MM.1S (cell line): ENCODE measurements at places on chromosomes 2 and 18.

DNA sequence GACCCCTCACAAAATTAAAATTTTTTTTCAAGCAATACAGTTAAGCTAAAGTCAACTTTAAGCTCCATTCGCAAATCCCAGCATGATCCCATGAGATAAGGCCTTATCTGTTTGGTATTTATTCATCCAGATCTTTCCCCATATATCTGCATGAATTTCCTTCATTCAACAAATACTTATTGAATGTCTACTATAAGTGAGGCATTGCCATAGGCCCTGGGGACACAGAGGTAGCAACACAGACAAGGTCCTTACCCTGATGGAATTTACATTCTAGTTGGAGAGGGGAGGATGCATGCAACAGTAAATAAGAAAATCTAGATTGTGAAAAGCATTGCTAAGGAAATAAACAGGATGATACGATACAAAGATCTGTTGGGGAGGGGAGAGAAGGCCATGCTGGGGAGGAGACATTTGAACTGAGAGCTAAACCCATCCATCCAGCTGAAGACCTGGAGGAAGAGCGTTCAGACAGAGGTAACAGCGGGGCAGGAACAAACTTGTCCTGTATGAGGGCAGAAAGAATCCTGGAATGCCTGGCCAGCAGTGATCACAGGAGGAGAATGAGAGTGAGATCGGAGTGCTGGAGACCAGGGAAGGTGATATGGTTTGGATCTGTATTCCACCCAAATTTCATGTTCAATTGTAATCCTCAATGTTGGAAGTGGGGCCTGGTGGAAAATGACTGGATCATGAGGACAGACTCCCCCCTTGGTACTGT is 71.6 kb downstream of the SDC1 start:
- DNase-seq = no peak

- no peak for DNase-seq
Observed at GRCh38 chr18:69840445-69840844, 107.2 kb downstream of the CD226 start.

DNA sequence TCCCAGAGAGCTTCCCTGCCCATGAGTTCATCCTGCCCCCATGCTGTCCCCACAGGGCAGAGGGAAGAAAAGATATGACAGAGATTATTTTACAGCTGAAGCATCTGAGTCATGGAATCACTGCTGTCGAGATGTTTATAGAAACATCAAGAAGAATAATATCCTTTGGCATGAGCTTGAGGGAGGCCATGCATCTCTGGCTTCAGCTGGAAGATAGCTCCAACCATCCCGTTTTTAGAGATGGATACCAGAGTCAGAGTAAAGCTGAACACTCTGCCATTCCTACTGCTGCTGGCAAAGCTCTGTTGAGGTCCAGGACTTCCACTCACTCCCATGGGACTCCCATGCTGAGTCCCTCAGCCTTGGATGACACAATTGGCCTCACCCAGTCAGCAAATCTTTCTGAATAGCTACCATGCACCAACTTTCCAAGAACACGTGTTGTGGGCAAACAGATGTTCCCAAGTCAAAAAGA is 167.8 kb downstream of the TTC32 start:
- DNase-seq = no peak

DNA sequence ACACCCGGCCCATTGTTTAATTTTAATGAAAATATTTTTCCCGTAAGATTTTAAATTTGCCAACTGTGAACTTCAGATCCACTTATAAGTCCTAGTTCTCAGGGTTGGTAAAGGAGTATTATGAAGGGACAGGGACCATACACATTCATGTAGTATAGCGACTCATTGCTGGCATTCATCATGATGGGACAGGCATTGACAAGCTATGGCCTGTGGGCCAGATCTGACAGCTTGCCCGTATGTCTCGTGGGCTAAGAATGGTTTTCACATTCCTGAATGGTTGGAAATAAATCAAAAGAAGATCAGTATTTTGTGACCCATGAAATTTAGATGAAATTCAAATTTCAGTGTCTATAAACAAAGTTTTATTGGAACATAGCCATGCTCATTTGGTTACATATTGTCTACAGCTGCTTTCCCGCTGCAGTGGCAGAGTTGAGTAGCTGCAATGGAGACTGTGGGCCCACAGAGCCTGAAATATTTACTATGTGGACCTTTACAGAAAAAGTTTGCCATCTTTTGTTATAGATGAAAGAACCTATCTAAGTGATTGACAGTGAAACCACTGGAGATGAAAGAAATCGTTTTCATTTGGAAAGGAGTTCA is 4.1 kb downstream of the RAPGEF4 start:
- DNase-seq = no peak

DNA sequence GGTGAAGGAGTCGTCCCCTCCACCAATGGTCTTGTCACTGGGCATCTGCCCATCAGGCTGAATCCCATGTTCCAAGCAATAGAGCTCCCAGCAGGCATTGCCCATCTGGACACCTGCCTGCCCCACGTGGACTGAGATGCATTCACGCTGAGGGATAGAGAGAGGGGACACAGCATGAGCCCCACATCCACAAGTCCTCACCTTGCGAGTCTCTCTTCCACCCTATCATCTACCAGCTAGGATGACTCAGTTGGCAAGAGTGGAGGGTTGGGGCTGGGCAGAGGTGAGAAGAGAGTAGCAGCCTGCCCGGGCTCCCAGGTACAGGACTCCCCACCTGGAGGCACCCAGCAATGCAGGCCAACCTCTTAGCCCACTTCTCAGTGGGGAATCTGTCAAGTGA is 959 bp upstream of the TUBA4B start:
- DNase-seq = no peak

DNA sequence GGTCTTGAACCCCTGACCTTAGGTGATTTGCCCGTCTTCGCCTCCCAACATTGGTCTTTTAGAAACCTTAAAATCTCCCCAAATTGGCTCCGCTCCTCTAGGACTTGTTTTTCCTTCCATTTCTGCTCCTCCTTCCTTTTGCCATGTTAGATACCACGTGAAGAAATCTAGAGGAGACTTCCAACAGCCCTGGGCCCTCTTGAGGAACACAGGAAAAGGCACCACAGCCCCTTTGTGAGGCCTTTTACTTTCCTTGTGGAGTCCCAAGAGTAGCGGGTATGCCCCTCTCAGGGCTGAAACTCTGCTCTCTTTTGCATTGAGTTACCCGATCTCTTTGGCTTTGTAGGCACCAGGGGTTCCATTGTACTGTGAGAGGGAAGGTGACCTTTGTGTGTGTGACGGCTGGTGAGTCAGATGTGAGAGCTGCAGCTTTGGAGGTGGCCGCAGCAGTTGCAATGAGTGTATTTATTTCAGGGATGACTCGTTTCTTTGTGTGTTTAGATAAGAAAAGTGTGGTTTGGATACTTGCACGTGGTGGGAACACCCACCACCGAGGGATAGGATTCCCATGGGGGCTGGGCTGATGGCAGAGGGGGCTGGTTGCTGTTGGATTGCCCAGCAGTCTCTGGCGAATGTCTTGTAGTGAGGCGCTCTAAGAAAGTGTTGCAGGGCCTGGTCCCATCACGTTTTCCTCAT is 218.4 kb upstream of the HS6ST1 start:
- no peak for DNase-seq

DNA sequence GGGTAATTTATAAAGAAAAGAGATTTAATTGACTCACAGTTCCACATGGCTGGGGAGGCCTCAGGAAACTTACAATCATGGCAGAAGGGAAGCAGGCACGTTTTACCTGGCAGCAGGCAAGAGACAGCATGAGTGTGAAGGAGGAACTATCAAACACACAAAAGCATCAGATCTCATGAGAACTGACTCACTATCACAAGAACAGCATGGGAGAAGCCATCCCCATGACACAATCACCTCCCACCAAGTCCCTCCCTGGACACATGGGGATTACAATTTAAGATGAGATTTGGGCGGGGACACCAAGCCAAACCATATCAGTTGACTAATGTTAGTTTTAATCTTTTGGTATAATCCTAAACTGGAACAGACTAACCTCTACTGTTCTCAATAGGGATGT is 49.1 kb upstream of the CPO start:
- DNase-seq = no peak

GRCh38 chr2:179037807-179038206 is 12.1 kb downstream of the CCDC141 start:
- DNase-seq = no peak

- DNase-seq = peak; percentile 38
Observed at GRCh38 chr2:51597086-51597485, 565.2 kb upstream of the NRXN1 start.
